ENCODE measurements at places on chromosomes 12 and 14.

DNA sequence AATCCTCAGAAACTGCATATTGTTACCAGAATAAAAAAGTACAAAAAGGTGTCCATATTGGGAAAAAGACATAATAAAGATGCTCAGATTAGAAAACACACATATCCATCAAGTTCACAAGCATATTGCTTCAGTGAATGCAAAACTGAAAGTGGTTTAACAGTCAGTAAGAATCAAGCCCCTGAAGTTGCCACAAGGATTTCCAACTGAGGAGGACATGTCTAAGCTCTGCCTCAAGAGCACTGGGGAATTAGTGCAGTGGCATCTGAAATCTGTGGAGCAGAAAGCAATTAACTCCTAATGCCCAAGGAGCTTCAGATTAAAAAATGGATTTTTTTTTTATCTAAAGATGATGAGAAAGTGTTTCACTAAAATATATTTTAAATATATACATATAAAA is 113.2 kb downstream of the DENND5B start:
- H3K4me3 ChIP-seq: no peak overlapping the region
- H3K36me3 ChIP-seq: no peaks in the 10 kb centered on the region
- no peaks in the 10 kb centered on the region for H3K27me3 ChIP-seq
- DNase-seq: no peak
- no peaks in the 10 kb centered on the region for H3K4me1 ChIP-seq

DNA sequence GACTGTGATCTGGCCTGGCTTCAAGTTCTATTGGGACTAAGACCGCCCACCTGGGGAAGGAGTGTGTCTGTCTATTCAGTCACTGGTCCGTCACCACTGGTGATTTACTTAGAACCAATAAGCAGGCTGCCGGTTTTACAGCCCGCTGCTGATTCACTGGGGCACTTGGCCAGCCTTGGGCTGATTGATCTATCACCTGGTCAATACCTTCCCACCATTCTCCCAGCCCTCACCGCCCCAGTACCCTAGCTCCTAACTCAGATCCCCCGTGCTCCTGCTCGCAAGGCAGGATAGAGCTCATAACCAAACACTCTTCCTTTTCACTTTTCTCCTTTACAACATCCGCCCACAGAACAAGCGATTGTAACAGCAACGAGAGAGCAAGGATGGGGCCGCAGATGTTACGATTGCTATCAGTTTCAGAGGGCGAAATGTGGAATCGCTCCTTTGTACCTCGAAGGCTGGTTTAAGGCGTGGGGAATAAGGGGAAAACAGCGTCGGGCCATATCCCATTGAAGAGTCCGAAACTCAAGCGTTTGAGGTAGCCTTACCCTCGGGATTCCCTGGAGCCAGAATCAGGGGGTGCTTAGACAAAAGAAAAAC is 672 bp downstream of the RDH11 start:
- peak; percentile 48 for DNase-seq
- H3K4me3 ChIP-seq: peak overlapping the region; percentile 88
- H3K36me3 ChIP-seq: peaks cover 25% of the 10 kb centered on the region

GRCh38 chr14:80146941-80147340 is 64.4 kb downstream of the DIO2 start:
- no peaks in the 10 kb centered on the region for H3K4me1 ChIP-seq
- no peak overlapping the region for H3K27ac ChIP-seq
- H3K4me3 ChIP-seq: no peak overlapping the region

DNA sequence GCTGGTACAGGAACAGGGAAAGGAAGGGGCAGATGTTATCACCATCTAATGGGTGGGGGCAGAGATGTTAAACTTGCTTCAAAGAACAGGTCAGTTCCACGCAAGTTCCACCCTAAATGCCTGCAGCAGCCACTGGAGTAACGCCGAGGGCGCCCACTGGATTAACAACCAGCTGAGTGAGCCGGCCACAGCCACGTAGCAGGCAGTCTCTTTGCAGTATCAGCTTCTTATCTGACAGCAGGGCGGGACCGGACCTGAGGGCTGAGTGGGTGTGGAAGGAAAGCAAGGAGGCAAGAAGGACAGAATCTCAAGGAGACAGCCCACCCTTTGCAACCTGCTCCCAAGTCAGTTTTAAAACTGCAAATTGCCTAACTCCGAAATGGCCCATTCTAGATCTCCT is 38.4 kb upstream of the FOXN3 start:
- H3K27me3 ChIP-seq: no peaks in the 10 kb centered on the region
- DNase-seq: no peak
- no peak overlapping the region for H3K4me3 ChIP-seq
- H3K36me3 ChIP-seq: no peaks in the 10 kb centered on the region
- no peak overlapping the region for H3K27ac ChIP-seq

DNA sequence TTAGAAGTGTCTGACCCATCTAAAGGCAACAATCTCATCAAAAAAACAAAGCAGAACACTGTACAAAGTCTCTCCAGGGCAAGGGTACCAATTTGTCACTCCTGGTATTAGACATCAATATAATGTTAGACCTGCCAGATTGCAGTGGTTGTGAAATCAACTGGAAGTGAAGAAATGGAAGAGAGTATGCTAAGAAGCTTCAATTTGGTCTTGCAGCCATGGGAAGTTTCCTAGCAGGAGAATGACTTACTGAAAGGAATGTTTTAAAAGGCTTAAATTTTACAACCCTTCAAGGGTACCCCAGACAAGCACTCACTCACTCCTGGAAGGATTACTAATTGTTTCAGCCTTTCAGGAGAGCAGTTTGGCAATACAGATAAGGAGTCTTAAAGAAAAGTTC is 18.9 kb downstream of the LLPH start:
- H3K36me3 ChIP-seq: no peaks in the 10 kb centered on the region
- H3K27ac ChIP-seq: no peak overlapping the region
- H3K4me3 ChIP-seq: no peak overlapping the region
- no peak for DNase-seq

GRCh38 chr12:87921621-87922020 is 107.6 kb downstream of the C12orf50 start:
- no peaks in the 10 kb centered on the region for H3K36me3 ChIP-seq
- no peak overlapping the region for H3K27ac ChIP-seq
- no peaks in the 10 kb centered on the region for H3K4me1 ChIP-seq
- no peak for DNase-seq
- no peak overlapping the region for H3K4me3 ChIP-seq
- H3K27me3 ChIP-seq: no peaks in the 10 kb centered on the region

DNA sequence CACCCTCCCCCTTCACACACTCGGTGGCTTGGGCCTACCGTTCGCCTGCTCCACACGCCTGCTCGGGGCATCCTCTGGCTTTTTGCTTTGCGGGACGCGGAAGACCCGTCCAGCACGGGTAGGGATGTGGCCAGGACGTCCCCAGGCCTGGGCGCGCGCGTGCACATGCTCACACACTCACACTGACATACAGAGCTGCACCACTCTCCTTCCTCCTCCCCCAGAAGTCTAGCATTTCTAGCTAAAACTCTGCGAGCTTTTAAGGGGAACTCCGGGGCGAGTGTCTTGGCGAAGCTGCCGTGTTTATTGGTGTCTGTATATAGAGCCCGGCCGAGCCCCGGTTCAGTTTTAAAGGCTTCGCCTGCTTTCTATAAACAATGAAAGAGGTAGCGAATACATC is 5.0 kb downstream of the TBX5 start:
- H3K4me3 ChIP-seq: no peak overlapping the region
- no peak for DNase-seq
- H3K4me1 ChIP-seq: no peaks in the 10 kb centered on the region
- H3K27ac ChIP-seq: no peak overlapping the region
- no peaks in the 10 kb centered on the region for H3K36me3 ChIP-seq

DNA sequence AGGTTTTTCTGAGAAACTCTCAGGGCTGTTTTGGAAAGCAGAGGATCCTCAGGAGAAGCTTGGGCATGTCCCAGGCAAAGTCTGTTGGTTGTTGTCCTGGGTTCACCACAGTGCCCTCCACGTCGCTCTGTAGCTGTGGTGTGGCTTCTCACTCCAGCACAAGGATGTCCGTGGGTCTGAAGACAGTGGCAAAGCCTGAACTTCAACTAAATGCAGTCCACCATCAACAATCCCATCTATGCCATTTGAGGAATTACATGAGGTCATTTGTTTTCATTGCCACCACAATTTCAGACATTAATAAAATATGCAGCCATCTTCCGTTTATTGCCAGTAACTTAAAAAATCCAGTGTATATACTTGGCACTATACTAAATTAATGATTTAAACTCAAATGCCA is 272.1 kb downstream of the LRIG3 start:
- no peak for DNase-seq
- H3K36me3 ChIP-seq: no peaks in the 10 kb centered on the region
- no peaks in the 10 kb centered on the region for H3K27me3 ChIP-seq
- no peaks in the 10 kb centered on the region for H3K4me1 ChIP-seq

DNA sequence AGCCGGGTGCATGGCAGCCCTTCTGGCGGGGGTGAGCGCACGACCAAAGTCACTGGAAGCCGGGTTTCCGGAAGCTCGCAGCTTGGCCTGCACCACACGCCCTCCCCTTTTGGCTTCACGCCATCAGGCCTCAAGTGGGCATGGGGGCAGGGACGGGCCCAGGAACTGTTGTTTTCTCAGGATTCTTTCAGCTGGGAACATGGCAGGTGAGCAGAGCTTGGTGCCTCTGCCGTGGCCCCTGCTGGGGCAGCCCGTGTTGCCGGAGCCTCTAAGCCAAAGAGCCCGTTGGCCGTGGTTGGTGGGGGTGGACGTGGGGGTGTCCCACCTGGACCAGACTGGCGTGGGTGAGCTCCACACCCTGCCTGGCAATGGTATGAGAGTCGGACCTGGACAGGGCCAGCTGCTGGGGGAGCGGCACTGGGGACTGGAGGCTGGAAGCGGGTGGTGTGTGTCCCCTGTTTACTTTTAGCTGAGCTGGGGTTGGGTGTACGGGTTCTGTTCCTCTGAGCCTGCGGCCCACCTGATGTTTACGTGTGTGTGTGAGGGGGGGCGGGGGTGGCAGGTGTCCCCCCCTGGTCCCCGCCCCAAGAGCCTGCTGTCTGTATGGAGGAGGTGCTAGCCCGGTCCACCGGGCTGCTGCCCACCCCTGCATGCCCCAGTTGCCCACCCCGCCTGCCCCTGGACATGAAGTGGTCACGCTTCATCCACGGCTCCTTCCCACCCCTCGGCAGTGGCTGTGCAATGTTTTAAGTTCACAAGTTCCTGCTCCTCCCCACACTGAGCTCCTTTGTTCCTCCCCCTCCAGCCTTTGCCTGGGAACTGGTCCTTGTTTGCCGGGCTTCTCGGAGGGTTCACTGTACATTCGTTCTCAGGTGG is 28.7 kb upstream of the PLD4 start:
- no peaks in the 10 kb centered on the region for H3K27me3 ChIP-seq
- no peaks in the 10 kb centered on the region for H3K36me3 ChIP-seq
- no peaks in the 10 kb centered on the region for H3K4me1 ChIP-seq

- H3K36me3 ChIP-seq: no peaks in the 10 kb centered on the region
- no peak for DNase-seq
- peak overlapping the region; percentile 78 for H3K4me3 ChIP-seq
- no peaks in the 10 kb centered on the region for H3K27me3 ChIP-seq
Measured at GRCh38 chr12:121711361-121712189, 977 bp upstream of the TMEM120B start.

GRCh38 chr14:85453401-85454225 is 76.3 kb upstream of the FLRT2 start:
- no peak for DNase-seq
- H3K27me3 ChIP-seq: no peaks in the 10 kb centered on the region
- H3K36me3 ChIP-seq: no peaks in the 10 kb centered on the region
- H3K4me3 ChIP-seq: no peak overlapping the region
- H3K4me1 ChIP-seq: no peaks in the 10 kb centered on the region

DNA sequence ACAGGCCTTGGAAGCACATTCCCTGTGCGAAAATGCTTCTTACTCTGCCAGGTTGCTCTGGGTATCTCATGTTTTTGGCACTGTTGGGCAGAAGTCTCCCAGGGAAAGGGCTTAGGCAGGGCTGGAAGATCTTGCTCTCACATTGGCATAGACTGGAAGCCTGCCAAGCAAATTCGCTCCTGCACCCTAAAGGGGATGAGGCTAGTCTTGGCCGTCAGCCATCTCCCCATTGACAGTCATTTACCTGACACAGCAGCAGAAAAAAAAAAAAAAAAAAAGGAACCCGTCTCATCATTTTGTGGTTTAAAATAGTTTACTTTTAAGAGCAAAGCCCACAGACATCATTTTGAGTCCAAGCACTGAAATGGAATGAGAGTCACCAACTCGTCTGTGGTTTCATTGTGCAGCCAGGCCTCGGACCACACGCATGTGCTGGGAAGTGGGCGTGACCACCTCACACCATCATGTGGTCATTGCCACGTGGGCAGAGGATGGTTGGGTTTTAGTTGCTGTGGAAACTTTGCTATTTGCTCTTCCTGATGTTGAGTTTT is 84.8 kb downstream of the NRXN3 start:
- H3K4me3 ChIP-seq: no peak overlapping the region
- no peaks in the 10 kb centered on the region for H3K36me3 ChIP-seq
- no peaks in the 10 kb centered on the region for H3K4me1 ChIP-seq

DNA sequence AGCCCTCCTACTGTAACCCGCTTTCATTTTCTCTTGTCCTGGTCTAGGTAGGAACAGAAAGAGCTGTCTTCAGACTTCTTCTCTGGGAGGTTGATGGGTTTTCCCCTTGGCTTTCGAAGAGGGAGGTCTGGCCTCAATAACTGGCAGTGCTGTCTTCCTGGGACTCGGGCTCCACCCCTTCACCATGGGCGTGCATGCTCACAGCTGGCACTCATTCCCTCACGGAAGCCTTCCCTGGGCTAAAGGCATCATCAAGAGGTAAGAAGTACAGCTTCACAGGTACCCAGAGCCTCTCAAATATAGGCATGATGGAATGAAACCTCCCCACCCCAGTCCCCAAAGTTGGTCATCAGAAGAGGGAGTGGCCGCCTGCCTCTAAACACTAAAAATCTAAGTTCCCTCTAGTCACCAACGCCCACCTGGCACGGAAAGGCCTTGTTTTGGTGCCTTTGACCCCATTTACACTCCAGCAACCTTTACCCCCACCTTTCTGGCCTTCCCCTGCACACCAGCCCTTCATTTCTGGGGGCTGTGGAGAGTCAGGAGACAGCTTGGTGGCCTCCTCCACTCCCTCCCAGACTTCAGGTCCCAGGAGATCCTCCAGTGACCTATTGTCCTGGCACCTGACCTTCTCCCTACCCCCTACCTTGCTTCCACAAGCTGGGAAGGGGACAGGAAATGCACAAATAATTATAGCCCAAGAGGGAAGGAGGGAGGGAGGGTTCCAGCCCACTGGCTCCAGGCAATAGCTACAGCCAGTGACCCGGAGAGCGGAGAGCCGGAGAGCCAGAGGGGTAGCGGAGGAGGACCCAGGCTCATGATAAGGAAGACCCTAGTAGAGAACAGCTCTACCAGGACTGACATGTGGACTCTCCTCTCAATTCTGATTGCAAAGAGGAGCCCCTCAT is 2.8 kb downstream of the RAPGEF3 start:
- no peak overlapping the region for H3K27ac ChIP-seq
- H3K27me3 ChIP-seq: no peaks in the 10 kb centered on the region
- DNase-seq: no peak
- no peak overlapping the region for H3K4me3 ChIP-seq
- H3K4me1 ChIP-seq: peaks cover 30% of the 10 kb centered on the region

- H3K36me3 ChIP-seq: peaks cover 3% of the 10 kb centered on the region
- DNase-seq: no peak
- no peaks in the 10 kb centered on the region for H3K27me3 ChIP-seq
- no peak overlapping the region for H3K4me3 ChIP-seq
- H3K4me1 ChIP-seq: no peaks in the 10 kb centered on the region
Measured at GRCh38 chr12:92866418-92866817, 62.7 kb downstream of the EEA1 start.

GRCh38 chr12:105659355-105660075 is 329.0 kb downstream of the C12orf75 start:
- H3K36me3 ChIP-seq: no peaks in the 10 kb centered on the region
- H3K4me3 ChIP-seq: no peak overlapping the region
- DNase-seq: no peak
- no peaks in the 10 kb centered on the region for H3K27me3 ChIP-seq
- H3K27ac ChIP-seq: no peak overlapping the region

- H3K36me3 ChIP-seq: no peaks in the 10 kb centered on the region
- no peak overlapping the region for H3K27ac ChIP-seq
- no peak for DNase-seq
- no peaks in the 10 kb centered on the region for H3K4me1 ChIP-seq
- H3K27me3 ChIP-seq: no peaks in the 10 kb centered on the region
- no peak overlapping the region for H3K4me3 ChIP-seq
Measured at GRCh38 chr12:24728366-24728765, 220.5 kb downstream of the BCAT1 start.
